ENCODE measurements at places on chromosomes 16 and 17.

DNA sequence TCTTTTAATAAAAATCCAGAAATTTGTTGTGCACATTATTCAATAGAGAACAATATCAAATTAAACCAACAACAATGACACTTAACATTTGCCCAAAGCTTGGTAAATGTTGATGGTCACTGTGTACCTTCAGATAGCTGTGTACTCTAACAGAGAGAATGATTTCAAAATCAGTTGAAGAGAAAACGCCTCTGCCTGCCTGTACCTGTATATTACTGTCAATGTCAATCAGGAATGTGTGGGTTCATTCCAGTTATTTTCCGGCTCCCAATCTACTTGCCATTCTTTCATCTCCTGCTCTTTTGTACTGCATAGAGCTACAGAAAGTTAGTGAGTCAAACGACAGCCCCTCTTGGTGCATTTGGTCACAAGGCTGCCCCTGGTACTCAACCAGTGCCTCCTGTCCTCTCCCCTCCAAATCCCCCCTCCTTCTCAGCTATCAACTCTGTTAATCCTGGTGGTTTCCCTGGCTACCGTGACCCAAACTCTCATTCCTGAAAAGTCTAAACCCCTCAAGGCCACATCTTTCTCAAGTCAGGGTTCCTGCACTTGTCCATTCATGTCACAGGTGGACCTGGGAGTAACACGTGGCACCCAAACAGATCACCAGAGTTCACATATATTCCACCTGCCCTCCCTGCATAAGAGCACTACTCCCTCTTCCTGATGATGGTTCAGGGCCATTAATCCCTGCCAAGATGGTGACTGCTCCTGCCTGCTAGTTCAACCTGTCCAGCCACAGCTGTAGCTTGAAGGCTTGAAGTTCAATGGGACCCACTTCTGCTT is 13.6 kb upstream of the ARL4D start:
- DNase-seq = no peak

DNA sequence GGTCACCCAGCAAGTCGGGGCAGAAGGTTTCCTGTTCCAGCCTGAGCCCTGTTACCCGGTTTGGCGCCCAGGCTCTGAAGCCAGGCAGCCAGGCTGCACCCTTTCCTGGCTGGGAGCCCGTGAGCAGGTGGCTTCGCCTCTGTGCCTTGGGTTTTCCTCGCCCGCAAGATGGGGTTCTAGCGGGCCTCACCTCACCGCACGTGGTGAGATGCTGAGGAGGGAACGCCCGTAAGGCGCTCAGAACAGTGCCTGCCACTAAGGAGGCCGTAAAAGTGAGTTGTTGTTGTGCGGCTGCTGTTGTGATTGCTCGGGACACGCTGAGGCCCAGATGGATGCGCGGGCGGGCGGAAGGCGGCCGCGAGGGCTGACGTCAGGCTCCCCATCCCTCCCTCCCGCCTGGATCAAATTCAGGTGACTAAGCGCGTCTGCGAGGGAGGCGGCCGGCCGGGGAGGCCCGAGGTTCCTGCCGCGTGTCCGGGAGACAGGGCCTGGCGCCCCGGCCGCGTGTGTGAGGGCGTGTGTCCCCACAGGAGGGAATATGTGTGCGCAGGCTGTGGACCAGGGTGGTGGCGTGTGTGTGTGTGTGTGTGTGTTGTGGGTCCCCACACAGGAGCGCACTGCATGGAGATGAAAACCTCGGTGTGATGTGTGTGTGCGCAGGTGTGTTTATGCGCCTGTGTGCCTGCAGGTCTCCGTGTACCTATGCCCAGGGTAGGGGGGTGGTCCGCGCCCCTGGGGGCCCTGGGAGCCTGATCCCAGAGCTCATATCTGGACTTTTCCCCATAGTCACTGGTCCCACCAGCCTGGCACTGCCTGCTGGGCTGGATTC is 4.3 kb downstream of the CAMKK1 start:
- DNase-seq = no peak

- DNase-seq = no peak
These were observed at the start of gene LCAT for GRCh38 chr16:67943619-67944504. TSS of gene LCAT (minus strand) at chr16:67944120. CDS start at chr16:67944101, 19 bp downstream.

GRCh38 chr16:1745900-1746692 is 25.2 kb downstream of the NME3 start:
- DNase-seq = no peak

- DNase-seq = no peak
These were observed 6.5 kb downstream of the XPO6 start for GRCh38 chr16:28205117-28205899.

- DNase-seq = peak; percentile 10
These were observed 12.9 kb downstream of the TRPV2 start for GRCh38 chr17:16428098-16428882.

DNA sequence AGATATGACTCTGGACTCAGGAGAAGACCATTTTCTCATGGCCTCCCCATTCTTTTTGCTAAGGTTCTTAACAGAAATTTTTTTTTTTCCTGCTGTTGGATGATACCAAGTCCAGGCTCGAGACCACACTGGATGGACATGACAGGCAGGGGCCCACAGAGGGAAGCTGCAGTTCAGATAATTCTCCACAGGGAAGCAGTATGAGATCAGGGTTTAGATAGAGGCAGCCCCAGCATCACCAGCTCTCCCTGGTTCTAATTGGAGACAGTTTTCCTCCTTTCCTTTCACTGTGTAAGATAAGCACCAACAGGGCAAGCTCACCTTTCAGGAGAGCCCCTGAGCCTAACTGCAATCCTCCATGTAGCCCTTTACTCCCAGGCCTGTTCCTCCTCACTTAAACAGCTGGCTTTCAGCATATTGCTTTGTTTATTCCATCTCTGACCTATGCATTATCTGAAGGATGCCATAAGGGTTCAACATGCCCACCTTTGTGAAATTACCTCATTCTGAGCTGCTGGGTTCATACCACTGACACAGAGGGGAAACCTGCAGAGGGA is 108.1 kb downstream of the SNX11 start:
- DNase-seq = no peak

DNA sequence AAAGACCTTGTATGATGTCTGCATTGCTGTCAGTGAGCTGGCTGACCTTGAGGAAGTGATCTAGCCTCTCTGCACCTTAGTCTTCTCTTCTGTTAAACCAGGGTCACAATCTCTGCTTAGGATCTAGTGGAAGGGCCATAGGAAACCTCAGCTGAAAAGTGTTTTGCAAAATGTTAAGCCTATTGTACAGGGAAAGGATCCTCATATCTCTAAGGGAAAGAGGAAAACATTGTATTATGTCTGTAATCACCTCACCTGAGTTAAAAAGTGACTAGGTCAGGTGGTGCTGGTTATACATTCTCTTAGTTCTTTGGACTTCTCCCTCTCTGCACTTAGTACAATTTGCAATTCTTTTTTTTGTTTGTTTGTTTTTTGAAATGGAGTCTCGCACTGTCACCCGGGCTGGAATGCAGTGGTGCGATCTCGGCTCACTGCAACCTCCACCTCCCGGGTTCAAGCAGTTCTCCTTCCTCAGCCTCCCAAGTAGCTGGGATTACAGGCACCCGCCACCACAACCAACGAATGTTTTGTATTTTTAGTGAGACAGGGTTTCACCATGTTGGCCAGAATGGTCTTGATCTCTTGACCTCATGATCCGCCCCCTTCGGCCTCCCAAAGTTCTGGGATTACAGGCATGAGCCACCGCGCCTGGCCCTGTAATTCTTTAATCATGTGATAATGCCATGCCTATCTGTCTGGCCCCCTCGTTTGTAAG is 2.0 kb upstream of the SEPHS2 start:
- no peak for DNase-seq

GRCh38 chr17:51853857-51854256 is 304.7 kb downstream of the CA10 start:
- DNase-seq = no peak

DNA sequence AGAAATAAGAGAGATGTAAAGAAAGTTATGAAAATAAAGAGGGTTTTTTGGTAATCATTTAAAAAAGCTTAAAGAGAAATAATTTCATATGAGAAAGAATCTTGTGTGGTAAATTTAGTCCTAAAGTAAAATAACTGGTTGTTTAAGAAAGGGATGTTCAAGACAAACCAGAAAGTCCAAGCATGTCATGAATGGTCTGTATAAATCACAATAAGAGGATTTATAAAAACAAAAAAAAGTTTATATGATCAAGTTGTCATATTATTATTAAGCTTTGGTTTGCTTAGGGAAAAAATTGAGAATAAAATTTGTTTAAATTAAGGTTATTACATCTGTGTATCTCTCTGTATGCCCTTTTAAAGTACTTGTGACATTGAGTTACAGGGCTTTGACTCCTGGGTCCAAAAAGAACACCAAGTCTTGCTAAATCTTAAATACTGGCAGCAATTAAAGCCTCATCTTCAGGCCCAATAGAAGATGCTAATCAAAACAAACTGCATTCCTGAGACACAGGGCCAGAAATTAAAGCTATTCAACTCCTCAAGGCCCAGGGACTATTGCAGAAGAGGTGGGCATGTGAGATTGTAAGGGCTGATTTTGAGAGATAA is 15.6 kb upstream of the TRIM25 start:
- no peak for DNase-seq

DNA sequence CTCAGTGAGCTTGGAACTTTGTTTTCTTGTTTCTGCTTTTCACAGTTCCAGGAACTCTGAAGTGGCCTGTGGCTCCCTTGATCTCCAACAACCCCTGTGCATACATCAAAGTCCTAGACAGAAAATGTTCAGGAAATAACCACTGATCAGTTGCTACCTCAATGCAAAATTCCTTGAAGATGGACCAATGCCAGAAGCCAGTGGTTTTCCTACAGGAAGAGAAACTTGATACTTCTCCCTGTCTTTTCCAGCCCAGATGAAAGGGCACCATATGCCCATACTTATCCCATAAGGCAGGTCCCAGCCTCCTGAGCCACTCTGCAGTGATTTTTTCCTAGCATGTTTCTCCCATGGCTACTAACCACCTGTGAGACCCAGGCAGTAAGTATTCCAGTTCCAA is 12.3 kb upstream of the CDRT4 start:
- DNase-seq = no peak

GRCh38 chr17:68785565-68786486 is 169.4 kb downstream of the ABCA8 start:
- no peak for DNase-seq

GRCh38 chr17:46929413-46929812 is 6.5 kb downstream of the GOSR2 start:
- no peak for DNase-seq

- peak; percentile 26 for DNase-seq
These were observed 762 bp downstream of the PYCARD start for GRCh38 chr16:31201582-31202413.

DNA sequence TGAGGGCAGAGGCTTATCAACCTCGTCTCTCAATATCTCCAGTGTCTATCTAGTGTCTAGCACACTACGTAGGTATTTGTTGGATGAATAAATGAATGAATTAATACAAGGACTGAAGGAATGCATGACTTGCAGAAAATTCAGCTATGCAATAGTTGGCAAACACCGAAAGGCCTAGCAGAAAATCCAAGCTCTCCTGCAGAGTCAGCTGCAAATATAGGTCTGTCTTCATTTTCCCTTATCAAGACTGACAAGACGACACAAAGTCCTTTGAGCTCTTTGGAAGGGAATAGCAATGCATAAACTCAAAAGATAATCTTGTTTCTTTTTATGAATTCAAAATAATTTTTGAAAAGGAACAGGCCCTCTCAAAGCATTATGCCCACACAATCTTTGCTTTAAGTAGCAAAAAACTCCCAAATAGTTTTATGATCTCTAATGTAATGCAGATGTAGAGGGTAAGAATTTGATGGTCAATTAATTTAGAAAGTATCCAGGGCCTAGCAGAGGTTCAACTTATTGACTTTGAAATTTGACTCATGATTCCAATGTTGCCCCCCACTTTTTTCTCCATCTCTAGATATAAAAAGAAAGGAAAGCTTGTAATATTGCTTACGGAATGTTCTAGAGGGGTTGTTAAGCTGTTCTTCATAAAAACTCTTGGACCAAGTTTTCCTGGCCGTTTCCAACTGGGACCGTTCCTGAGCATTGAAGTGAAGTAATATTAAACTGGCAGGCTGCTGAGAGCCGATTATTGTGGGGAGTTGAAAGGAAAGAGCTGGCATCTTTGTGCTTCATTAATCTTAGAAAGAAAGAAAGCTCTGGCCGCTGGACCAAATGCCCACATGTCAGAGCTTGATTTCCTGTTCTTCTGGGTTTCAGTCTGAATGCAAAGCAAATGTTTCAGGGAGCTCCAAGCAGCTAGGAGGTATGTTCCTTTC is 227.3 kb downstream of the HS3ST3A1 start:
- DNase-seq = no peak

DNA sequence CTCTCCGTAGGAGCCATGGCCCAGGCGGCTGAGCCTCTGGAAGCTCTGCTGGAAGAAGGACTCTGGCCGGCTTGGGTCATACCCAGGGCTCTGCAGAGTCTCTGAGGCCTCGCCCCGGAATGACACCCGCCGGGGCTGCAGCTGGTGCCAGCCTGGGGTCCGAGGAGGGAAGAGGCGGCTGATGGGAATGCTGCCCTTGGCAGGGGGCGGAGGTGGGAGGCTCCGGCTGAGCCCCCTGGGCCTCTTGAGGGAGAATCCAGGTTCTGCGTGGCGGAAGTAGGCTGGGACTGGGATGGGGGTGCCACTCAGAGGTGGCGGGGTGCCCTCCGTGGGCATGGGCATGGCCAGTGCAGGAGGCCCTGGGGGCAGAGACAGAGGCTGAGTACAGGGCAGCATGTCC is 3.6 kb downstream of the PKMYT1 start:
- no peak for DNase-seq

DNA sequence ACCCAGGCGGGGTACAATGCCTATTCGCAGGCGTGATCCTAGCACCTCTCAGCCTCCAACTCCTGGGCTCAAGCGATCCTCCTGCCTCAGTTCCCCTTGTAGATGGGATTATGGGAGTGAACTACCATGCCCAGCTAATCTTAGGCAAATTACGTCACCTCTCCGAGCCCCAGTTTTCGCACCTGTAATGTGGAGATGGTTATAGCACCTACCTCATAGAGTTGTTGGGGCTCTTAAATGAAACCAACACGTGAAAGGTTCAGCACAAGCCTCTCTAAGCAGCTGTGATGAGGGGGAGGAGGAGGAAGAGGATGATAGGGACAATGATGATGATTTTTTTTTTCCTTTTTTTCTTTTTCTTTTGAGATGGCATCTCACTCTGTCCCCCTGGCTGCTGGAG is 59.9 kb downstream of the ABR start:
- no peak for DNase-seq

DNA sequence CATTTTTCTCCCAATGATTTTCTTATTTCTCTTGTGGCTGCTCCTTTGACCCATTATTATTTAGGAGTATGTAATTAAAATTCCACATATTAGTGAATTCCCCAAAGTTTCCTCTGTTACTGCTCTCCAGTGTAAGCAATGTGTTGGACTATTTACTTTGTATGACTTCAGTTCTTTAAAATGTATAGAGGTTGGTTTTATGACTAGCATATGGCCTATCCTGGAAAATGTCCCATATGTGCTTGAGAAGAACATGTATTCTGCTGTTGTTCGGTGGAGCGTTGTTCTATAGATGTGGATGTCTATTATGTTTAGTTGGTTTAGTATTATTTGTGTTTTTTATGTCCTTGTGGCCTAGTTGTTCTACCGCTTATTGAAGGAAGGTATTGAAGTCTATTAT is 6.0 kb upstream of the NT5M start:
- no peak for DNase-seq

DNA sequence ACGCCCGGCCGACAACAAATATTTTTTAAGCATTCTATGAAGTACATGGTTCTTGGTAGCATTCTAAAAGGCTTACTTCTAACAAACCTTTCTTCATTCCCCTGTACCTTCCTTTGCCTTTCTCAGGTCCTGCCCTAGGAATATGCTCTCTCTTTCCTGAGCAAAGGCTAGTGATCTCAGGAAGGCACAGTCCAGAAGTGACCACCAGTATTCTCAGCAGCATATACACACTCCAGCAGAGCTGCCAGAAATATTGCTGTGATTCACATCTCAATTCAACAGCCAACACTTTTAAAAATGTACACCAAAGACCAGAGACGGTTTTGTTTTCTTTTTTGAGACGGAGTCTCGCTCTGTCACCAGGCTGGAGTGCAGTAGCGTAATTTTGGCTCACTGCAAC is 41.4 kb upstream of the ANKFY1 start:
- DNase-seq = no peak
